Aorta (tissue), 5 donors: ENCODE measurements at places on chromosomes 7 and 10.

DNA sequence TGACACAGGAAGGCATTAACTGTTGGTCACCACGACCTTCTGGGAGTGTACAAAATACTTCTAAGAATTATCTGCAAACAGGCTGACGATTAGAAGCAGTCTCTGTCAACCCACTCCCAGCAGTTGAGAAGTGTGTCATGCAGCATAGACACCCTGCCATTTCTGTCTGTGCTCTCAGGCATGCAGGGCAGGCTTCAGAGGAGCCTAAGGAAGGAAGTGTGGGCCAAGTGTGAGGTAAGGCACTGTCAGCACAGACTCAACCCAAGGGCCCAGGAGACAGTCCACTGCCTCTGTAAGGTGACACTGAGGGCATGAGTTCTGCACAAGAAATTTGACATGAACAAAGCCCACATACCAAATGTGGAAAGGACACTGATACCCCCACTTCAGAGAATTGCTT is 109.0 kb upstream of the VIPR2 start:
- DNase-seq, result no peak

- DNase-seq, result no peak
Measured at GRCh38 chr7:27031289-27032172, 64.3 kb downstream of the HOXA1 start.

DNA sequence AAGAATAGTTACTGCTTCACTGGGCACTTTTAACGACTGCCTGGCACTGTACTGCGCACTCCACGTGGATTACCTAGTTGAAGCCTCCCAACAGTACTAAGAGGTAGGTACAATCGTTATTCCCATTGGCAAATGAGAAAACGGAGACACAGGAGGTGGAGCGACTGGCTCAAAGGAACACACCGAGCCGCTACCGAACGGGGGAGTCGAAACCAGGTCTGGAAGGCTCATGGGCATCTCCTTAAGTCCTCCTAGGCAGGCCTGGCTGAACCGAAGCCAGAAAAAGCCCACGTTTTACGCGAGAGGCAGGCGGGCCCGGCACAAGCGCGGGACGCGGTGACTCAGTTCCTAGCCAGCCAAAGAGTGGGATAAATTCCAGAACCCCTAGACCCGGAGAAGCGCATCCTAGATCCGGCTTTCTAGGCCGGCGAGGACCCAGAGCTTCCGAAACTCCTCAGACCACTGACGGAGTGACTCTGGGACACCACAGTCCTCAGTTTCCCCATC is 472 bp downstream of the PDAP1 start:
- DNase-seq, result peak; percentile 94

GRCh38 chr10:99917963-99918825 is 91.6 kb downstream of the DNMBP start:
- peak; percentile 51 for DNase-seq

- DNase-seq, result no peak
Measured at GRCh38 chr10:33817605-33818004, 483.1 kb upstream of the NRP1 start.

GRCh38 chr10:93553482-93554315 is 12.8 kb upstream of the FFAR4 start:
- DNase-seq, result no peak

- DNase-seq, result no peak
Measured at GRCh38 chr10:126972635-126973414, 67.6 kb downstream of the DOCK1 start.

- peak; percentile 18 for DNase-seq
Measured at GRCh38 chr10:132848291-132848701, 62.3 kb upstream of the NKX6-2 start.

DNA sequence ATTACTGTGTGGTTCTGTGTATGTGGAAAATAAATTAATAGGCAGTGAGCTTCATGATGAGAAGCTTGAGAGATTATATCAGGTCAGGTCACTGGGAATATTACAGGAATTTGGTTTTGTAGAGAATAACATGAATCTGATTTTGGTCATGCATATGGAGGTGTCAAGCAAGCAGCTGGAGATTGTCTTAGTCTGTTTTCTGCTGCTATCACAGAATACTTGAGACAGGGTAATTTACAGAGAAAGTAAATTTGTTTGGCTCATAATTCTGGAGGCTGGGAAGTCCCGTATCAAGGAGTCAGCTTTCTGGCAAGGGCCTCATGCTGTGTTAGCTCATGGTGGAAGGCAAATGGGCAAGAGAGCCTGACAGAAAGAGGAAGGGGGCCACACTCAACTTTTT is 120.7 kb upstream of the FAM3C start:
- no peak for DNase-seq

GRCh38 chr7:100827330-100828226 is at the start of gene EPHB4:
EPHB4 (minus strand) TSS chr7:100827523; CDS start chr7:100827030, 493 bp downstream.
- peak; percentile 79 for DNase-seq

GRCh38 chr7:2046581-2047565 is 185.9 kb downstream of the MAD1L1 start:
- peak; percentile 26 for DNase-seq

GRCh38 chr7:133582766-133583523 is 330.1 kb downstream of the EXOC4 start:
- DNase-seq, result no peak

GRCh38 chr10:93113042-93113441 is 39.3 kb downstream of the CYP26A1 start:
- DNase-seq, result no peak

DNA sequence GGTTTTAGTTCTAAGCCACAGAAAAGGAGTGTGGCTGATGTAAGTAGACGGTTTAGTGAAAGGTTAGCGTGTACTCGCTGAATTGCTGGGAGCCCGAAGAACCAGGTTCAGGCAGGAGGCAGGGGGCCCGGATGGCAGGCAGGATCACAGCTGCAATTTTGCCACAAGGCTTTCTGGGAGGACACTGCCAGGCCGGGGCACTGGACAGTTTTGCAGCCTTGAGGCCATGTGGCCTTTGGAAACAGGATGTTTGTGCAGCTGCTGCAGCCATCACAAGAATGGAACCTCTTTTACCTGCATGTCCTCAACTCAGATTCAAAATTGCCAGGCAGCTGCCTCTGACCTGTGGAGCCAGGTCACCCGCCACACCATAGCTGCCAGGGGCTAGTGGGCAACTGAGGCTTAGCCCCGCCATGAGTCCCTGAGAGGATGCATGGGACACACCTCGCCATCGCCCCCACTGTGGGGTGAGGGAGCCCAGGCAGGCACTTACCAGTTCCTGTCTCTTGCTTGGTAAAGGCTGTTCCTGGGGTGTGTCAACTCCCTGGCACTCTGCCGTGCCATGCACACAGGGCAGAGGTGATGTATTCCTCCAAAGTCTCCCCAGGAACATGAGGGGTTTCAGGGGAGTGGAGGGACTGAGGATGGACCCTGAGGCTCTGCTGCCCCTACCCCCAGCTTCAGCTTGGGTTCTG is 188.6 kb downstream of the RPS24 start:
- no peak for DNase-seq

DNA sequence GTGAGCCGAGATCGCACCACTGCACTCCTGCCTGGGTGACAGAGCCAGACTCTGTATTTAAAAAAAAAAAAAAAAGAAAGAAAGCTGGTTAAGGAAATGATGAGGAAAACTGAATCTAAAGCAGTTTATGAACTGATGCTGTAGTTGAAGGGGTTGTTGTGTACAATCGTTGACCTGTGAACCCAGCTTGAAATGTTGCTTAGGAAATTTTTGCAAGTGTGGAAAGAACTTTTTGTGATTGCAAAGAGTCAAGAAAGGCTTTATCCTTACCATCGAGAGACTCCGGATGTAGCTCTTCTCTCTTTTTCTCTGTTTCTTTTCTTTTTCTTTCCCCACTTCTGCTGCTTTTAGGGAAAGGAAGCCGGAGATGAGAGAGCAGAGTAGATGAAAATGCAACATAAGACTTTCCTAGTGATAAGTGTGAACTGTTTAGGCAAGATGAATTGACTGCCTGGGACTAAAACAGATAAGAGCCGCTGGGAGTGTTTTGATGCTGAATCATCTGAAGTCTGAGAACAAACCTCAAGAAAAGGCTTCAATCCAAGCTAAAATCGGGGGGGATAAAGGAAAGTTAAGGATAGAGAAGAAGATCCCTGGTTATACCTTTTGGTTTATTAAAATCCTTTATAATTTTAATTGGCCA is 69.0 kb downstream of the TAF3 start:
- no peak for DNase-seq

DNA sequence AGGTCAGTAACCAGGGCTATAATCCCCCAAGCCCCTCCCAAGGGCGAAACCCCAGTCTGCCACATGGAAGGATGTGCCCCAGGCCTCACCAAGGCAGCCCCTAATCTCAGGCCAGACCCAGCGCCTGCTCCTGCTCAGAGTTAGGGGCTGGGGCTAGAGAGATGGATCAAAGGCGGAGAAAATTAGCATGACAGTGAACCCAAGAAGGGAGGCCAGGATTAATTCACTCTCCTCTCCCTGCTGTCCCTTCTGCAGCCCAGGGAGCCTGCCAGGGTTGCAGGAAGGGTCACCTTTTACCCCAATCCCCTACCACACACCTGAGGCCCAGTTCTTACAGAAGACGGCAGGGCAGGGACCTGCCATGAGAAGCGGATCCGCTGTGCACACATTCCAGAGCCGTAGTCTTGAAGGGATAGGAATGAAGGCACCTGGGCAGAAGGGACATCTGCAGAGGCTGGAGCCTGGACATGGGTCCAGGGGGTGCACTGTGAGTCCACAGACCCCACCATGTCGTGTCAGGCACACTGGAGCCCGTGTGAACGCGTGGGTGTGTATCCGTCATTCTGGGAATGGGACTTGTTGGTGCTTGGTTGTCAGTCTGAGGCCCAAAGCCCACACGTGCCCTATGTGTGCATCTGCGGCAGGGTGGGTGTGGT is 11.9 kb upstream of the ZMIZ1 start:
- DNase-seq, result peak; percentile 56

DNA sequence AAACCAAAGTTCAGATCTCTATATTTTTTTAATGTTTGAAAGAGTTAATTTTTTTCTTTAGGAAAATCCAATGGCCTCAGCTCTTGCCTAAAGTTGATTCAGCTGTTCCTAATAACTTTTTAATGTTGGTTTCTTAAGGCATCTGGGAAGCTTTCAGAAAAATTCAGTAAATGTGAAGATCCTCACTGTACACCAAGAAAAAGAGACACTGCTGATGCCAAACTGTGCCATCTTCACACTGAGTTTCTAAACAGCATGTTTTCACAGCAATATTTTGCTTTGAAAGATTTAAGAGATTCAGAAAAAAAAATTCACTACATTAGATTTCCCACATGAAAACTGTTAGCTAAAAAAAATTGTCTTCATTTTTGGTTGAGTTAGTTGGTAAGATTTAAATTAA is 249.4 kb downstream of the NEBL start:
- DNase-seq, result no peak

GRCh38 chr7:35519971-35520809 is 174.7 kb downstream of the HERPUD2 start:
- DNase-seq, result peak; percentile 69

GRCh38 chr7:121138262-121138933 is 149.9 kb downstream of the CPED1 start:
- no peak for DNase-seq

GRCh38 chr10:103554488-103555324 is 61.2 kb downstream of the NEURL1 start:
- DNase-seq, result no peak

DNA sequence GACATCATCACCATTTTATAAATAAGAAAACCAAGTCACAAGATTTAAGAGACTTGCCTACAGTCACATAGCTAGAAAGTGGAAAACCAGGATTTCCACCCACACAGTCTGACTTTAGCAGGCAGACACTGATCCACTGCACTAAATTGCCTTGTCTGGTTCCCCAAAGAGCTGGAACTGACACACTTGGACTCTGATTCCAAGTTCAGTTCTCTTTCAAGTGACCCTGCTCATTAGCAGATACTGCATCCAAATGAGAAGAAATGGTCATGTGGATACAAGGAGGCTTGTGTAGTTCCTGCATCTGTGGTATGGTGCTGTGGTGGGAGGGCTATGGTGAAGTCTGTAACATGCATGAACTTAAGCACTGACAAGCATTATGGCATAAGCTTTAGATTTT is 180.1 kb upstream of the MKLN1 start:
- DNase-seq, result no peak

DNA sequence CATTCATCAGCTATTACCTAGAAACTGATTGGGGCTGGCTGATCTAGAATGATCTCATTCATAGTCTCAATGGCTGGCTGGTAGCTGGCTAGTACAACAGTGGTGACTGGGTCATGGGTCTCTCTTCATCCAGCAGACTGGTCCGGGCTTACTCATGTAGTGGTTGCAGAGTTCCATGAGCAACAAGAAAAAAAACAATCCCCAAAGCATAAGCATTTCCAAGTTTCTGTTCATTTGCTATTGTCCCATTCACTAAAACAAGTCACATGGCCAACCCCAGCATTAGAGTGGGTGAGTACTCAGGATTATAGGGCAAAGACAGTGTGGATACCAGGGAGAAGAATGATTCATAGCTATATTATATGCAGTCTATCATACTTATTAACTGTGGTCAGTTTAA is 85.2 kb upstream of the SEMA3C start:
- no peak for DNase-seq

DNA sequence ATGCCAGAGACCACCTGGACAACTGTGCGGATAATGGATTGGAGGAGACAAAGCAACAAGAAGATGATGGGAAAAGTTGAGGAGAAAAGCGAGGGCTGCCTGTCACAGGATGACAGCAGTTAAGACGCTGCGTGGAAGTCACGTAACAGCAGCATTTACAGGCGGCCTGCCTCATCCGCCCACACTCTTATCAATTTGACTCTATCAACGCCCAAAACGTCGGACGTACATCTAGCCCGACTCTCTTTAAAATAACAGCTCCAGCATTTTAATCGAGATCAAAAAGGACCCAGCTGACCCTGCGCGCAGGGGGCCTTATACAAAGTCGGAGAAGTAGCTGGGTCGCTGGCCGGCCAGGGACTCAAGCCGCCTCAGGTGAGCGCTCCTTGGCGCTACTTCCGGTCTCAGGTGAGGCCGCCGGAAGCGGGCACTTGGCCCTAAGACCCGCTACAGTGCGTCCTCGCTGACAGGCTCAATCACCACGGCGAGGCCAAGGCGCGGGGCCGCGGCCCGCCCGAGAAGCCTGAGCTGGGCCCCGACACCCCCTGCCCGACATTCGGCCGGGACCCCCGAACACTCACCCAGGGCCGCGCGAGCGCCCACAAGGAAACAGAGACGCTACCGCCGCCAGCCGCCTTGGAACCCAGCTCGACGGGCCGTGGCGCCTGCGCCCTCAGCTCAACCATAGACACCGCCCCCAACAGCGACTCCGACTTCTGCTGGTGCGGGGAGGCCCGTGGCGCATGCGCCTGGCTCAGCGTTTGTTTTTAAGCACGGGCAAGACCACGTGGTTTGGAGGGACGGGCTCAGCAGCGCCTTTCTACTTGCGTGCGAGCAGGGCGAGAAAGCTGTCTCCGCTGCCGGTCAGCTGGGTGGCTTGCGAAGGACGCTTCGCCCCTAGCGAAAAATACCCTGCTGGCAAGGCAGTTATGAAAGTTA is at the start of gene ERCC6:
TSS of gene ERCC6 (minus strand) at position 741 of the 939 bp plus-strand sequence.
- DNase-seq, result peak; percentile 99
